ENCODE measurements at places on chromosomes 5 and 9.

DNA sequence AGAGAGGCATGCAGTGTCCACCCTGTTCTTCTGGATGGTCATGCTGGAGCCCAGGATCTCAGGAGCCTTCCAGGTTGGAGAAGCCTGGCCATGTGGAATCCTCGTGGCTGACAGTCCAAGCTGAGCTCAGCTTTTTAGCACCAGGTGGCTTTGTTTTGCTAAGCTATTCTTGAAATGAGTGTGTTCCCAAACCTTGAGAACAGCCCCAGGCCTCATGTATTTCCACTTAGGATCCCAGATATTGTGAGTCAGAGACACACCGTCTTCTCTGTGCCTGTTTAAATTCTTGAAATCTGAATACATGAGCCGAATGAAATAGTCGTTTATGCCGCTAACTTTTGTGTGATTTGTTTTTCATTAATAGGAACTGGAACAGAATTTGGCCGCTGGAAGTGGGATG lies 61.2 kb downstream of the IRX2 start:
- no peak for DNase-seq

GRCh38 chr5:2194236-2194555 lies 311.5 kb upstream of the IRX4 start:
- DNase-seq: no peak

- no peak for DNase-seq
Measured at GRCh38 chr5:13187186-13187585, 757.3 kb downstream of the DNAH5 start.

DNA sequence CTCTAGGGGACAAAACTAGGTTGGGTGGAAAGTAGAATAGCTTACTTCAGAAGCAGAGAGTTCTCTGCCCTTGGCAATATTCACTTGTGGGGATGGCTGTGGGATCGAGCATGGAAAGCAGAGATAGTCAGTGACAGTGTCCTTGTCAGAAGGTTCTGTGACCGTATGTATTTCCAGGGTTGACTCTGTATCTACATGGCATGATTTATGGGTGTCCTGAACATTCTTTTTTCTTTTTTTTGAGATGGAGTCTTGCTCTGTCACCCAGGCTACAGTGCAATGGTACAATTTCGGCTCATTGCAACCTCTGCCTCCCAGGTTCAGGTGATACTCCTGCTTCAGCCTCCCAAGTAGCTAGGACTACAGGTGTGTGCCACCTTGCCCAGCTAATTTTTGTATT lies 77.4 kb upstream of the LHFPL2 start:
- no peak for DNase-seq

- DNase-seq: no peak
Measured at GRCh38 chr9:26157411-26157810, 479.2 kb upstream of the TUSC1 start.

DNA sequence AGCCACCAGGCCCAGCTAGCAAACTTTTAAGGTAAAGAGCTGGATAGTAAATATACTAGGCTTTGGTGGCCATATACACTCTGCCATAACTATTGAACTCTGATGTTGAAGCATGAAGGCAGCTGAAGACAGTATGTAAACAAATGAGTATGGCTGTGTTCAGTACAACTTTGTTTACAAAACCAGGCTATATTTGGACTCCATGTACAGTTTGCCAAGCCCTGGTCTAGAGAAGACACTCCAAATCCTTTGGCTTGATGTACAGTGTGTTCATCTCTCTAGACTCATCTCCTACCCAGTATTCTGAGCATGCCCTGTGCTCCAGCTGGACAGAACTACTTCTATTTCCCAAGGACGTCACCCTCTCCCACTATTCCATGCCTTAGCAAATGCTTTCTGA lies 54.3 kb upstream of the MEGF10 start:
- no peak for DNase-seq

GRCh38 chr5:139088024-139088423 lies 110.1 kb downstream of the SIL1 start:
- DNase-seq: no peak
